ENCODE measurements at places on chromosomes 4 and X.

DNA sequence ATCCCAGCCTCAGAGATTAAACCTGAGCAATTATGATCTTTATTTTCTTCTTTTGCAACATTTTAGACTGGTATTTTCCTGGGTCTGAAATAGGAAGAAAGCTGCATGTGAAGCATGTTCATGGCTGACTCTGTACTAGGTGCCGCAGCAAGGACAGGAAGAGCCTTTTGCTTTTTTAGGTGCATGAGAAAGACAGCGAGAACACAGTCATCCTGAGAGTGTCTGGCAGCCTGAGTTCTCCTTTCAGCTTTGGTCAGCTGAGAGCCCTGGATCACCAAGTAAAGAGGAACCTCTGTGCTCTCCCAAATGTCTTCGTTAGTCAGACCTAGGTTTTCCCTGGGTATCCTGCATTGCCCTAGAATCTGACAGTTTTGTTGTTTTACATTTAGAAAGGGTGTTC lies 29.8 kb downstream of the FAM149A start:
- DNase-seq, result no peak

GRCh38 chr4:118964891-118965411 lies 76.3 kb downstream of the SYNPO2 start:
- DNase-seq, result no peak

- DNase-seq, result no peak
Observed at GRCh38 chr4:74365761-74366160, 816 bp downstream of the EREG start.

DNA sequence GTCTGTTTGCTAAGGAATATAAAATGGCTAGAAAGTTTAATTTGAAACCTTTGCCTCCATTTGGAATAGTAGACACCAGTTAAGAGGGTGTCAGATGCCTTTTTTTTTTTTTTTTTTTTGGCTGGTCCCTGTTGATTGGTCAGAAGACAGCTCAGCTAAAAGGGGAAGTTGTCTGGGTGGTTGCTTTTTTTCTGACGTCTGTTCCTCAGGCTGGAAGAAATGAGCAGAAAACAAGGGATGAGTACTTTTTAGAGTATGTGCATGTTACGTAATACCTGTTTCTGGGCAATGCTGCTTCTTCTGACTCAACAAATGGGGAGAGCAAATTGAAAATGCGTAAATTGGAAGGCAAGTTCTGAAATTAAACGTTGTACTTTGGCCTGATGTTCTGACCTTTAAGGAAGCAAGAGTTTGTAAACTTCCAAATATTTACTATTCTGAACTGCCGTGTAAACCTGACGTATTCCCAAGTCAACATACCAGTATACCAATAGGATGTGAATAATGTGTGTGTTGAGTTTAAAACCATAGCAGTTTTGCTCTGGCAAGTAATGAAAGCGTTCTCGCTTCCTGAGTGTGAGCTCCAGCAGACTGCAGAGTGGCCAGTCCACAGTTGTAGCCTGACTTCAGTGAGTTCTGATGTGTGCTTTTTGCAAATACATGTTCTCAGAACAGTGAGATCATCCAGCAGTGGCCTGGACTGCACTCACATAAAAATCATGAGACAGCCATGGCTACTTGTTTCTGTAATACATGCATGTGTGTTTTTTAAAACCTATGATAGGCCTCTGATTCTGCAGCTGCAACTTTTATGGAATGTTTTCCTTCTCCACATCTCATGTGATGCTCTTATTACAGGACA lies 1.7 kb downstream of the SAT1 start:
- peak; percentile 43 for DNase-seq

GRCh38 chr4:176841711-176842112 lies 49.0 kb upstream of the VEGFC start:
- no peak for DNase-seq

DNA sequence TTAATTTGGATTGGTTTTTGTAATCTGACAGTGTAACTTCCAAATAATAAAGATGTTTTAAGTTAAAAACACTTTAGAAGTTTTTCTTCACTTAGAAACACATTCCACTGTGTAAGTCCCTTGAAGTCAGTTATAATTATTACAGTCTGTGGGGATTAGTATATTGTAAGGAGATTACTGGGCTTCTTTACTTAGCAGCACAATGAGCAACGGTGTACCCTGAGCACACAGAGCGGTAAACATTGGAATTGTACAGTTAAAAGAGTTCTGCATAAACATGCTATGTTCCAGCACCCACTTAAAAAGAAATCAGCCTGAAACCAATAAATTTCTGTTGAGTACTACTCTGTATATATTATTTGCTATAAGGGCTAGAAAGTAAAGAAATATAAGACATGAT lies 44.3 kb downstream of the CCSER1 start:
- DNase-seq, result no peak

DNA sequence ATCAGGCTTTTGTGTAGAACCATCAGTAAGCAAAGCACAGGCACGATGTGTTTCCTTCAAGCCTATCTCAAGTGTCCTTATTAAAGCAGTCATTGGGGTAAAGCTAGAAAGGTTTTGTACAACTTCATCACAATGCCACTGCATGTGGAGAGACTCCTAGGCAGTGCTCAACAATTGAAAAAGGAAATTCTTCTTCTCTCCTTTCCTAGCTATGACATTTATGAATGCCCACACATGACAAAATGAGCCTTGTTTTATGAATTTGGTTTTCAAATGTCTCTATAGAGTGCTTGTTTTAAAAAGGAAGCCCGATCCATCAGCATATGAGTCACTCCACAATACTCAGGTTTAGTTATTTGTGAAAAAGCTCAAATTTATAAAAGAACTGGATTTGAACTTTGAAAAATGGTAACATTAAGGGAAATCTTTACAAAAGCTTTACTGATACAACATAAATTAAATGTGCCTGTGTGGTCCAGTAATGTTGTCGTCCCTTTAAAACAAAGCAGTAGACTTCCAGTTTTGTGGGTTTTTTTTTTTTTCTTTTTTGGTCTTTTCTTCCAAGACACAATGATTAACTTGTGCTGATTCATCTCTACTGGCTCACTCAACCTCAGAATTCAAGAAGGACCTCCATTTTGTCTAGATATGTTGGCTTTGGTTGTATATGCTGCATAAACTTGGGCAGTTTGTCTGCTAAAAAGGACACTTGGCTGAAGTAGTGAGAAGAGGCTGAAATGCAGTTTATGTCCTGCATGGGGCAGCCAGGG lies 273.8 kb downstream of the GASK1B start:
- DNase-seq, result no peak

Data from BJ (cell line).